AG08396 (cell line): ENCODE measurements at places on chromosomes 6 and 20.

DNA sequence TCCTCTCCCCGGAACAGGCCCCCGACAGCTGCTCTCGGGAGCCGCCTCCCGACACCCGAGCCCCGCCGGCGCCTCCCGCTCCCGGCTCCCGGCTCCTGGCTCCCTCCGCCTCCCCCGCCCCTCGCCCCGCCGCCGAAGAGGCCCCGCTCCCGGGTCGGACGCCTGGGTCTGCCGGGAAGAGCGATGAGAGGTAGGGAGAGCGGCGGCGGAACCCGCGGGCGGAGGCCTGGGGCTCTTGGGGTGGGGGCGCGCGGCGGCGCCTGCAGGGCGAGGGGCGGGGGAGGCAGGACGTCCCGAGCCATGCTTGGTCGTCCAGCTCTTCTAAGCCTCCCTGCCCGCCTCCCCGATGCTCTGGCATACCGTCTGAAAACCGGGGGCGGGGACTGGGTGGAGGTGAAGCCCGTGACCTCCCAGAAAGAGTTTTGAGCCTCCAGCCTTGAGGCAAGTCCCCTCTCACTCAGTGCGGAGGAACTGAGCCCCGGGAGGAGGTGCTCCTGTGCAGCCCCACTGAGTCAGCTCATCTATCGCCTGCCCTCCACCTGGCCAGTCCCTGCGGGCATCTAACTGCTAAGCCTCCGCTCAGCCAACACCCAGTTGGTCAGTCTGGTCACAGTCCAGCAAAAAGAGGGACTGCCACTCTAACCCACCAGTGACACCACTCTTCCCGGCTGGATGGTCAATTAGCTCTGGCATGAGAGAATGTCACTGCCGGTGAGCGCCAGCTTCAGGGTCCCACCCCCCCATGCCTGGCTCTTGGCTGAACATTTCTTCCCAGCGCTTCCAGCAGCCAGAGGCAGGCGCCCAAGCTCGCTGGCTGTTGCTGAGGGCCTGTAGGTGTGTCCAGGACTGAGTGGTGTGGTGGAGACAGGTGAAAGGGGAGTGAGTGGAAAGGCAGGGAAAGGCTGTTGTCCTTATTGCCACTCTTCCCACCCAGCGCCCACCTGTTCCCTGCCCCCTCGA is 482 bp downstream of the DDR1 start:
- peak; percentile 61 for DNase-seq

- DNase-seq: no peak
Observed at GRCh38 chr6:8108759-8109539, 6.6 kb upstream of the EEF1E1 start.

DNA sequence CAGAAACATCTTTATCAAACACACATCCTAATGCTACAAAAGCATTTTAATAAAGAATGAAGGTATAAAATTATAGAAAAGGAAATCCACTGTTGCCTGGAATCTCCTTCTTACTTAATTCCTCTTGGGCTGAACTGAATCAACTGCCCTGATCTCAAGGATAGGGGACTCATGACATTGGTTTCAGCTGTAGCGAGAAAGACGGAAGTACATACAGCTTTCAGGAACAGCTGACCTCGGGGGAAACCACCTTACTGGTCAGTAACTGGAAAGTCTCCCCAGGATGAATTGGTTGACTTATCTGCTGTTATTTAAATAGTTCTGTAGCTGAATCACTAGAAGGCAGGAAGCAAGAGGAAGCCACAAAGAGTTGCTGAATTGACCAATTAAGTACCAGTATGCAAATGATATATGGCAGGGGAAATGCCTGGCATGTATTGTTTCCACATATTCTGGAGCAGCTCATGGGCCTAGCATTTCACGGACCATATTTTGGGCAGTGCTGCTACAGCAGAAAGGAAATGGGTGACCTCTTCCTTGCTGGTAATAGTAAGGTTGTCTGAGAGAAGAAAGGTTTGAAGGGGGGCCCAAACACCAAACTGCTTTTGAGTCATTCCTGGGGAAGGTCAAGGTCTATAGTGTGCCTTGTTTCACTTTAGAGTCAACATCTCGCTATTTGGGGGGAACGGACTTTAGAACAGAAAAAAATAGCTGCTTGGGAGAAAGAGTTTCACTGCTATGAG is 43.7 kb upstream of the MAP7 start:
- DNase-seq: peak; percentile 77

DNA sequence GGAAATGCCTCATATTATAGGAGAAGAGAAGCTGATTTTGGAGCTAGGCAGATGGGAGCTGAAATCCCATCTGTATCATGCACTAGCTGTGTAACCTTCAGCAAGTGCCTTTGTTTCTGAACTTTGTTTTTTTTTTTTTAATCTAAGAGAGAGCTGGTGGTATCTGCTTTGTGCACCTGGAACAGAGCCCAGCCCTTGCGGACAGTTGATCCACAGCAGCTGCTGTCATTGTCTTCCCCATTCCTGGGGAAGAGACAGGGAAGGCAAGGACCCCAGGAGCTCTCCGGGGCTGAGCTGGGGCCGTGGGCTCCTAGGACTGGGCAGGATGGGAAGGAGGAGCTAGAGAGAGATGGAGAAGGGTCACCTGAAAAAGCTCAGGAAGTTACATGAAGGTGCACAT is 92.1 kb downstream of the SYNJ2 start:
- no peak for DNase-seq

DNA sequence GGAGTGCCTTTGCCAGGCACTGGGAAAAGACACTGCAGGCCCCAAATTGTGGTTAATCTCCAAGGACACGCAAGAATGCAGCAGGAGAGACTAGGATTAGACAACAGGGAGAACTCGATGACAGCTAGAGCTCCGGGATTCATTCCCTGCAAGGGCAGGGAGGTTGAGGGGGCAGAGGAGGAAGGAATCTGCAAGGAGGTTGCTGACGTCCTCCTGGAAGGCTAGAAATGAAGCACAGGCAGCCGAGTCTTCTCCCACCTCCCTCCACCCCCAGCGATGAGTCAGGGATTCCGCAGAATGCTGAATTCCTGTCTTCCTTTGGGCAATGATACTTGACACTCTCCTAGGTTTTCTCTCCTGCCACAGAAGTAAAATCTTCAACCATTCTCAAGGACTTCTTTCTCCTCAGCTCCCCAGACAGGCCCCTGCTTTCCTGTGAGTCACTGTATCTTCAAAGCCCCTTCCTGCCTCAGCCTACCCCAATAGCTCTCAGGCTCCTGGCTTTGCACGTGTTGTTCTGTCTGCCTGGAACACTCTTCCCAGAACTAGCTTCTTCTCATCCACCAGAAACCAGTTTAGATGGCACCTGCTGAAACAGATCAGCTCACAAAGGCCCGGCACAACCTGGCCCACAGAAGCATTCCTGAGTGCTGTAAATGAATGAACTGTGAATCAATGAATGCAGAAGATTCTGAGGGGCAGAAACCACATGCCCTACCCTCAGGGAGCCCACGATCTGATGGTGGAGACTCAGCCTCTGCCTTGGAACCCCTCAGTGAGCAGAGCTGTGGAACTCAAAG is 85.6 kb downstream of the MRPL14 start:
- DNase-seq: peak; percentile 89

DNA sequence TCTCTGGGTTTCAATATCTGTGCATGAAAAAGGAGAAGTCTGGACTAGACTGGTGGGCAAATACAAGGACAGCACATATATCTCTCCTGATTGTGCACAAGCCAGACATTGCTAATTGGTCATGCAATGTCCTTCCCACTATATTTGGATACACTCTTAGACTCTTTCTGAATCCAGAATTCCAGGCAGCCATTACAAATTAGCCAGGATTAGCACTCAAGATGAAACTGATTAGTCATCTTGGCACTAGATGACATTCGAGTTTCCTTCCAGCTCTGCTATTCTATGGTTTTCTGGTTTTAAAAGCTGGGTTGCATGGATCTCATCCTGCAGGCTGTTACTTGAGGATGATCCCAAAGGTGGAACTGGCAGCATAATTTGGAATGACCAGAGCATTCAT is 73.2 kb downstream of the SCP2D1 start:
- no peak for DNase-seq

DNA sequence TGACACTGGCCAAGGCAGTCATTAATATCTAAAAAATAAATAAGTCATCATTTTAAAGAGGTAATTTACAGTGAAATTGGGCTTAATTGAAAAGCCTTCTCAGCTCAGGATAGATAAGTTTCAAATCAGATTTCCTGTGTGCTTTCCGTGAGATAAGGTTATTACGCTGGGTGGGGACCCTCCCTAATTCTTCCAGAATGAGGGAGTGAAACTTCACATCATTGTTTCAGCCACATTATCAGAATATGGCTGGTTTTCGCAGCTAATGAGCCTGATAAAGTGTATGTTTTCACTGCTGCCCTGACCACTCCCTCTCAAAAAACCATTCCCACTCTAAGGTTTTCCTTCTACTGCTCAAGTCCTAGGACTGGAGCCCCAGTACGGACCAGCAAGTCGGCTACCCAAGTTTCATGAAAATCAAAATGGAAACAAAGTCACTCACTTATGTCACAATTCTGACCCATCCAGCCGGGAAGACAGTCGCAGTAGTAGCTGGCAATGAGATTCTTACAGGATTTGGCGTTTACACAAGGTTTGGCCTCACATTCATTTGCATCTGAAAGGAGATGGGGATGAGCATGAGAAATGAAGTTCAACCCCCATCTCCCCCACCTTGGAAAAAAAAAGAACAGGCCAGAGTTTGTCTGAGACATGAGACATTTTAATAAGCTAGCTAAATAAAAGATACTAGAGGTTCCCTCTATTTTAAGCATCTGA is 24.6 kb downstream of the JAG1 start:
- DNase-seq: no peak

DNA sequence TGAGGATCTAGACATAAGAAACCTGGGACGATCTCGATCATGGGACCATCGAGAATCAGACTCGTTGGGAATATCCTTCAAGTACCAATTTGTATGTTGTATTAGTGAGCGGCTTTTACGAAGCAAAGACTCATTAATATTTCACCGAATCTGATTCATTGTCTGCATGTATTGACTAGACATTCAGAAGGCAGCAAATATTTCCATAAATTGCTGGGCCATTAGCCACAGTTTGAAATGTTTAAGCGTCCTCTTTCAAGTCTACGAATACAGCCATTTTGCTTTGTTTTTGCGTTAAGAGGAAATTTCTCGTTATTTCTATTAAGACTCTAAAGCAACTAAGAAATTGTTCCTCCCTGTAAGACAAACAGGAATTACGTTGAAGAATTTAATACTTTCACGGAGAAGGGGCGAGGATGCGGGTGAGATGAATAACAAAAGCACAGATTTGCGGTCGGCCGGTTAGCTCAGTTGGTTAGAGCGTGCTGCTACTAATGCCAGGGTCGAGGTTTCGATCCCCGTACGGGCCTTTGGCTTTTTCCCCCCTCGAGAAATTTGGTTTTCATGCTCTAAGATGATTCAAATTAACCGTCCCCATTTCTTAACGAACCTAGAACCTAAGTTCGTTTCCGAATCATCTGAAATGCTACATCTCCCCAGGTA is 18.5 kb downstream of the POM121L2 start:
- DNase-seq: peak; percentile 52

GRCh38 chr6:39555136-39555535 is 170.1 kb downstream of the KIF6 start:
- no peak for DNase-seq

- DNase-seq: peak; percentile 37
Observed at GRCh38 chr6:125952764-125953501, 3.6 kb upstream of the HINT3 start.

- no peak for DNase-seq
Observed at GRCh38 chr20:38499366-38499765, 26.7 kb downstream of the RALGAPB start.

GRCh38 chr20:63121749-63122405 is 94.1 kb downstream of the YTHDF1 start:
- DNase-seq: no peak

DNA sequence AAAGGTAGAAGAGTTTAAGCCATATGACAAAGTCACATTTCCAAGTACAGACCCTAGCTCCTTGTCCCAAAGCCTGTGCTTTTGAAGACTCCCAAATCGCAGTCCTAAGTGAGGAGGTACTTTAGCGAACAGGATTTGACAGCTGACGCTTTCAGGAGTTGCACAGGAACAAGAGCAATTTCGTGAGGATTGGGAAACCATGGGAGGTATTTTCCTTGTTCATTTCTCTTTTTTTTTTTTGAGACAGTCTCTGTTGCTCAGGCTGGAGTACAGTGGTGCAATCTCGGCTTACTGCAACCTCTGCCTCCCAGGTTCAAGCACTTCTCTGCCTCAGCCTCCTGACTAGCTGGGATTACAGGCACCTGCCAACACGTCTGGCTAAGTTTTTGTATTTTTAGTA is 150.6 kb downstream of the MTHFD1L start:
- no peak for DNase-seq

- DNase-seq: no peak
Observed at GRCh38 chr6:138945354-138945753, 42.7 kb downstream of the REPS1 start.

GRCh38 chr20:62347445-62347844 is 19.7 kb downstream of the LAMA5 start:
- DNase-seq: no peak

GRCh38 chr20:50520222-50520880 is 10.2 kb downstream of the PTPN1 start:
- DNase-seq: no peak

DNA sequence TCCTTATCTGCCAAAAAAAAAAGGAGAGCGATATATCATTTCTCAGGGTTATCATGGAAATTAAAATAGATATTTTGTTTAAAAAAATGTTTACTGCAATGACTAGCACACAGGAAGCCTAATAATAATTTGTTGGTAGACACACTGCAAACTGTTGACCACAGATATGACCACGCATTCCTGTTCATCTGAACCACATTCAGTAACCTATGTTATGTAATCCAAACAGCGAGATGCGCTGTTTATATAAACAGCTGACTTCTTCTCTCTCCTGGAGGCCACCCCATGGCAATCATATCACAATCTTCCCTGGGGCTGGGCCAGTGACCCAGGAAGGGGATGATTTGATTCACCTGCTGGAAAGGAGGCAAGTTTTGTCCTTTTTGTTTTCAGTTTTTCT is 129.3 kb upstream of the UST start:
- peak; percentile 14 for DNase-seq

DNA sequence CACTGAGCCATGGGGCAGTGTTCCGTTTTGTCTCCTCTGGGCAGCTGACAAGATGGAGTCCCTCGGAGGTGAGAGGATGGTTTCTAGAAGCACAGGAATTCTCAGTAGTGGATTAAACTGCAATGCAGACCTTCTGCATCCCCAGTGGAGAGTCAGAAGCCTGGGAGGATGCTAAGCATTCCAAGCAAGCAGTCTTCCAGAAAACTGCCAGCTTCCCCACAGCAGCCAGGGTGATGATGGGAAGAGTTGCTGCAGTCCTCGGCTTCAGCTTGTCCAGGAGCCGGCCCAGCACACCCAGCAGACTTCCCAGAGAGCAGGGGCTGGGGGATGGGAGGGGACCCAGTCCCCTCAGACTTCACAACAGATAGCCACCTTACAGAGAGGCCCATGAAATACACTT is 163.6 kb downstream of the LY86 start:
- DNase-seq: peak; percentile 42

- no peak for DNase-seq
Observed at GRCh38 chr6:74455786-74456185, 750.1 kb downstream of the COL12A1 start.

DNA sequence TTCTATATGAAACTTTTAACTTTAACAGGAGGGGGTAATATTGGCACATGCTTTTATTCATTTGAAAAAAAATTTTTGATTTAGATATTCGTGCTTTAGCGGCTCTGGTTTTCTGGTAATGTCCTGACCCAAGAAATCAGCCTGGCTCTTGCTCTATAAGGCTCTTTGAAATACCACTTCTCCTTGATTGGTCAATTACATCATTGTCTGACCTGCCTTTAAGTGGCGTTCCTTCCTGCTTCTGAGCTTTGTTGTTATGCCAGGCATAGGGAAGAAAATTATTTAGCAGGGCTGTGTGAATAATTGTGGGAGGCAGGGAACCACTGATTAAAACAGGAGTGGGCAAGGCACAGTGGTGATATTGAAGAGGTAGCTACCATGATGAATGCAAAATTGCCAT is 3.9 kb downstream of the RNF144B start:
- no peak for DNase-seq

- no peak for DNase-seq
Observed at GRCh38 chr6:41008011-41008410, 31.0 kb downstream of the UNC5CL start.
